ENCODE measurements at places on chromosomes 6 and 20.

DNA sequence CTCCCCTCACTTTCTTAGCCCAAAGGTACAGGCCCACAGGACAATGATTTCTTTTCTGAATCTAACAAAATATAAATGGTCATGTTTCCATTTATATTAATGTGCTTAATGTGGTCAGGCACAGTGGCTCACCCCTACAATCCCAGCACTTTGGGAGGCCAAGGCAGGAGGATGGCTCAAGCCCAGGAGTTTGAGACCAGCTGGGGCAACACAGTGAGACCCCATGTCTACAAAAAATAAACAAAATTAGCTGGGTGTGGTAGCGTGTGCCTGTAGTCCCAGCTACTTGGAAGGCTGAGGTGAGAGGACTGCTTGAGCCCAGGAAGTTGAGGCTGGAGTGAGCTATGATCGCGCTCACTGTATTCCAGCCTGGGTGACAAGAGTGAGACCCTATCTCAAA, 77.2 kb upstream of the TULP1 start:
- DNase-seq: no peak

GRCh38 chr20:18717062-18717461, 96.5 kb upstream of the SCP2D1 start:
- DNase-seq: no peak

GRCh38 chr20:58536289-58536688, 21.1 kb upstream of the APCDD1L start:
- no peak for DNase-seq

GRCh38 chr20:32271620-32272019, 5.8 kb upstream of the KIF3B start:
- DNase-seq: no peak

DNA sequence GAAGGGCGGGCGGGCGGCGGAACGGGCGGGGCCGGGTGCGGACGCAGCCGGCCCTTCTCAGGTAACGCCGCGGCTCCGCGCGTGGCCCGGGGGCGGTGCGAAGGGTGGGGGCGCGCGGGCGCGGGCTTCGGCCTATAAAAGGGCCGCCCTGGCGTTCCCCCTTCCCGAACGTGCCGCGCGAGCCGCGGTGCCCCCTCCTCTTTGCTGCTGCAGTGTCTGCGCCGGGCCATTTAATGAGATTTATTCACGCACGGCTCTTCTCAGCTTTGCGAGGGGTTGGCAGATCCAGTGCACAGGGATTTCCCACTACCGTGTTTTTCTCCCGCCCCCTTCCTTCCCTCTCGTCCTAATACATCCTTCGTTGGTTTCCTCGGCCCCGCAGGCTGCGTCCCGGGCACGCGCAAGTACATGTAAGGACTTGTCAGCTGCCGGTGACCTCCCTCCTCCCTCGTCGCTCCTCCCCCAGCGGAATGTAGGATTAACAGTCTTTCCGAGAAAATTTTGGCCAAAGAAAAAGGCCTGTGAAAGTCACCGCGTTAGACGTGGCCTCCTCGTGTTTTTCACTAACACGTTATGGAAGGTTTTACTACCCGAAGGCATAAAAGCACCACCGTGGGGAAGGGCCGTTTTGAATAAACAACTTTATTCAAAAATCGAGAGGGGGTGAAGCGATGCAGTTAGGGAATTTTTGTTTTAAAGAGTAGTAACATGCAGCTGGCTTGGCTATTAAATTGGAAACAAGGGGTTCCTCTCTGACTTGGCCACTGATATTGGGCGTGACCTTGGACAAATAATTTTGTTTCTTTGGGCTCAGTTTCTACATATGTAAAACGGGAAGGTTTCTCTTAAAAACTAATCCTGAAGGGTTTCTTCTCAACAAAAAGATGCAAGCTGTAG, 966 bp upstream of the REV3L start:
- DNase-seq: peak; percentile 91

DNA sequence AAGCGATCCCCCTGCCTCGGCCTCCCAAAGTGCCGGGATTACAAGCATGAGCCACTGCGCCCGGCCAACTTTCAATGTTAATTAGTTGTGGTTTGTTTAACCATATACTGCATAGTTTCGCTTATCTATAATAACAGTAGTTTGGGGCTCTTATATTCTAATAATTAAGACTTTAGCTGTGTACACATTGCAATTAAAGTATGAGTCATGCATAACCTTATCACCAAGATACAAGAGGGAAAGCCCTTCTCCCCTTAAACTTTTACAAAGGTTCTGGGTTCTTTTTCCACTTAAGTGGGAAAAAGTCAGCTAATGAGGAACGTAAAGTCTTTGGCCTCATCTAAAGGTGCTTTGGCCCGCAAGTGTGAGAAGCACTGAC, 3.2 kb upstream of the MCCD1 start:
- DNase-seq: no peak

DNA sequence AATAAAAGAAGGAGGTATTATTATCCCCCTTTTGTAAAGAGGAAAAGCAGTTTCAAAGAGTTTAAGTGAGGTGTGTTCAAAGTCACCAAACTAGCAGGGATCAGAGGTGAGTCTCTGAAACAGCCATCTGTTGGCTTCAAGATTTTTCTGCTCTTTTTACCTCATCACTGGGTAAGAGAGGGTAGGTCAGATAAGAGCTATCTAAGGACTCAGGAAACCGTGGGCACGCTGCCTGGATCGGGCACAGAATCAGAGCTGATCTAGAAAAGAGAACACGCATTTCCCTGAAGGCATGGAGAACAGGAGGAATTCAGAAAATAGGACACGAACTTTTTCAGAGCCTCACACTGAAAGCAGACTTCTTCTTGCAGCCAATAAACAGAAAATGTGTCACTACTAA, 65.8 kb upstream of the LY86 start:
- no peak for DNase-seq

DNA sequence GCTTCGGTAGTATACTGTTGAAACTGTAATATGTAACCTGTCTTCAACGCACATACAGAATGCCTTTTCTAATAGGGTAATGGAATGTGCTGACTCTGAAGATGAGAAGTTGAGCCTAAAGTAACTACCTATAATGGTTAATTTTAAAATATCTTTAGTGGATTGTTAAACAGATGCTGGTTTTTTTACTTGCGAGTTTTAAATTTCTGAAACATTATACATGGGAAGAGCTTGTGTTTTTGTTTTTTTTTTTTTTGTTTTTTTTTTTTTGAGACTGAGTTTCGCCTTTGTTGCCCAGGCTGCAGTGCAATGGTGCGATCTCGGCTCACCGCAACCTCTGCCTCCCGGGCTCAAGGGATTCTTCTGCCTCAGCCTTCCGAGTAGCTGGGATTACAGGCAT, 166.9 kb downstream of the JARID2 start:
- no peak for DNase-seq

DNA sequence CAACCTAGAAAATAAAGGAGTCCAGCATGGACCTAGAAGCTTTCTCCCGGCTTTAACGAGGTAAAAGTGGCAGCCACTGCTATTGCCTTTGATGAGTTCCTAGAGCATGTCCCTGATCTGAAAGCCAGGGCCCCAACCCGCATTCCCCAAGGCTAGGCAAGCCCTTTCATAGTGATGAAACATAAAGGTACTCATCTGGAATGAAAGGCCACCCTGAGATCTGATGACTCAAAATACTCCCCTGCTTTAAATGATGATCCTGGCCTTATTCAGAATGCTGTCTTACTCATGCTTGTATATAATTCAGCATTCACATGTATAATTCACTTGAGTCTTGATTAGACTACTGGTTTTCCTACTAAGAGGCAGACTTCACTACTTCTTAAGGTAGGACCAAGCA, 21.3 kb downstream of the TTPAL start:
- DNase-seq: no peak

DNA sequence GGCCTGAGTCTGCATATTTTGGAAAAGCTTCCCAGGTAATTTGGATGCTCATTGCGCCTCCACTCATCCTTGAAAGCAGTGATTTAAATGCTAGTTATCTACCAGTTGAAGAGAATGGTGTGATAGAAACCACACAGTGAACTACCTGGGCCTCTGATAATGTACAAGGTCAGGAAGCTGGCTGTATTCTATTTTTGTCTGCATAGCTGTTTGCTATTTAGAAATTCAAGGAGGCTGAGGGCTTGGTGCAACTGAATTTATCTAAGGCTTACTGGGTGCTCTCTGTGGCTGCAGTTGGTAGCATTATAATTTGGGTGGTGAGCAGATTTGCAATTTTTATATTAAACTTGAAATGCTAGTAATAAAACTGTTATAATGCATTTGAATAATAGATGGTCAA, 245.6 kb downstream of the KIF16B start:
- no peak for DNase-seq

DNA sequence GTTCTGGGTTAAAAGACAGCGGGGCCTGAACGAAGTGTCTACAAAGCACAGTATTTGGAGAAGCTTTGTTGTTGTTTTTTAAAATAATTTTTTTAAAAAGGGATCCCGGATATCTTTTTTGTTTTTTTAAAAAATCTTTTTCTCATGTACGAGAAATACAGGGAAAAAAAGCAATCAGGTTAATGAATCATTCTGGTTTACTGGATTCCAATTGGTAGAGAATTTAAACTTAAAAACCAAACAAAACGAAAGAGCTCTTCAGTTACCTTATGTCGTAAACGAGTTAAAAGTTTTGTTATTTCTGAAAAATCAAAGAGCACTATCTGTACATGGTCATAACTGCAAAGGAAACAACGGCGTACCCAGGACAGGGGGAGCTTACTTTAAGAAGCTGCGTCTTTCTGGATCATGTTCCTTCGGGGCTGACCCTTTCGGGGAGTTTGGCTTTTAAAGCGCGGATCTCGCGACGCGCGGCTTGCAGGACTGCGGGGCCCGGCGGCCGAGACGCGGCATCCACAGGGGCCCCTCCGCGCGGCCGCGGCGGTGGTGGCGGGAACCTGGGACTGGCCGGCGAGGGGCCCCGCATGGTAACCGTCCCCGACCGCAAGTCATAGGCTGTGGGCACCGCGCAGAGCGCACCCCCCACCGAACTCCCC, 927 bp downstream of the IL20RA start:
- no peak for DNase-seq

- DNase-seq: no peak
These were observed 663.6 kb downstream of the PHF3 start for GRCh38 chr6:64299176-64299575.

GRCh38 chr6:122035173-122035572, 364.3 kb upstream of the HSF2 start:
- no peak for DNase-seq

- no peak for DNase-seq
These were observed 266.4 kb upstream of the PRDM1 start for GRCh38 chr6:105819745-105820144.

DNA sequence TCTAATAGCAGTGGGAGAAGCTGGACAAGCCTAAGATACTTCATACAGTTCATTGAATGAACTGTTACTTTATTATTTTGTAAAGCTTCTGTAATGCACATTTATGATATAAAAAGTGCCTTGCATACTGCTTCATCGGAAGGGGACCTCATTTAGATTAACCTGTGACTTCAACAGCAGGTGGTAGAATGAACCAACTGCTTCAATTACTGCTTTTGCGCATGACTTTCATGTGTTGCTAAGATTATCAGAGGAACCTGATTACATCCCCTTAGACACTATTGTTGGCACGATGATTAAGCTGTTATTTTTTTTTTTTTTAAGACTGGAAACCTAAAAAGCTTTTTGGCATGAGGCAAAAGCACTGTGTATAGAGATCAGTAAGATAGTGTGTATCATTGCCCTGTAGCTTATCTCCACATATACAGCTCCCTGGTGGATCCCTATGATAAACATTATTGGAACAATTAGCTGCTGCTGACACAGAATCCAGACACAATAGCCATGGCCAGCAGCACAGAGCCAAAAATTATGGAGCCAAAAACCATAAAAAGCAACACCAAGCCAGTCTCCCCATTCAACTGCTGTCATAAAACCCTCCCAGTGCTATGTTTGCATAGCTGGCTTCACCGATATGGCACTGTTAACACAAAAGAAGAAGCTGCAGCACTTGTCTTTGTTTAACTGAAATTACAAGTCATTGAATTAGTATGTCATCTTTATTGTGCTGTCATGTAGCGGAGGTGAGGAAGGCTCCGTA, 731.6 kb upstream of the MMS22L start:
- peak; percentile 92 for DNase-seq

GRCh38 chr6:148521586-148521985, 178.9 kb downstream of the SASH1 start:
- no peak for DNase-seq

DNA sequence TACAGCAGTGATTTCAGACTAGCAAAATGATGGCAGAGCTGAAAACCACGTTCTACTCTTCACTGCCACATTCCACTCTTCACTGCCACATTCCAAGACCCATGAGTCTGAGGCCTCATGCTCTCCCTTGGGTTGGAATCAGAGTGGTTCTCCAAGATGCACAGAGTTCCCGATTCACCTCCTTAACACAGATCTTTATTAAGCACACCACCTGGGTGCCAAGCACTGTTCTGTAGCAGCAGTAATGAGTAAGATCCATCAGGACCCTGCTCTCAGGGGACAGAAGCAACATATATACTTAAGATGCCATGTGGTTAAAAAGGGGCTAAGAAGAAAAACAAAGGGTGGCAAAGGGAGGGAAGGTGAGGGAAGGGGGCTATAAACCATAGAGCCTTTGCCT, 26.9 kb downstream of the TSHZ2 start:
- DNase-seq: no peak

DNA sequence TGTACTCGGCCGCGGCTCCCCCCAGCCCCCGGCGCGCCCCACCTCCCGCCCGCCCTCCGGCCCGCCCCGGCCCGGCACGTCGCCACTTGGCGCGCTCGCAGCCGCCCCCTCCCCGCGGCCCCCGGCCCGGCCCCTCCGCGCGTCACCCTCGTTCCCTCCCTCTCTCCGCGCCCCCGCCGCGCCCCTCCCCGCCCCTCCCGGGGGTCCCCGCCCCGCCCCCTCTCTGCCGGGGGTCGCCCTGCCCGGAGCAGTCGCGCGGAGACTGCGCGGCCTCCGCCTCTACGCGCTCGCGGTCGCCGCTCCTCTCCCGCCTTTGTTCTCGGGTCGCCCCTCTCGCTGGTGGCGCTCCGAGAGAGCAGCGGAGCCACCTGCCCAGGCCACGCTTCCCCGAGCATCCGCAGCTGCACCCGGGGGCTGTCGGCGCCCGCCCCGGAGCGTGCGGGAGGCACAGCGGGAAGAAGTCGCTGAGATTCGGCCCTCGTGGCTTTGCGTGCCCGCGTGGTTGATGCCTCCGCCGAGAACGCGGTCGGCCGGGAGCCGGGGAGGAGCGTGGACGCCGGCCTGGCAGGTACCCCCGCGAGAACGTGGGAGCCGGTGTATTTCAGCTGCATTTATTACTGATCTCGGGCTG, at the start of gene PHF10:
Gene PHF10, minus strand, starts transcription at position 7 of the 631 bp plus-strand sequence. CDS start 569 bp downstream, outside the sequence.
- peak; percentile 48 for DNase-seq

DNA sequence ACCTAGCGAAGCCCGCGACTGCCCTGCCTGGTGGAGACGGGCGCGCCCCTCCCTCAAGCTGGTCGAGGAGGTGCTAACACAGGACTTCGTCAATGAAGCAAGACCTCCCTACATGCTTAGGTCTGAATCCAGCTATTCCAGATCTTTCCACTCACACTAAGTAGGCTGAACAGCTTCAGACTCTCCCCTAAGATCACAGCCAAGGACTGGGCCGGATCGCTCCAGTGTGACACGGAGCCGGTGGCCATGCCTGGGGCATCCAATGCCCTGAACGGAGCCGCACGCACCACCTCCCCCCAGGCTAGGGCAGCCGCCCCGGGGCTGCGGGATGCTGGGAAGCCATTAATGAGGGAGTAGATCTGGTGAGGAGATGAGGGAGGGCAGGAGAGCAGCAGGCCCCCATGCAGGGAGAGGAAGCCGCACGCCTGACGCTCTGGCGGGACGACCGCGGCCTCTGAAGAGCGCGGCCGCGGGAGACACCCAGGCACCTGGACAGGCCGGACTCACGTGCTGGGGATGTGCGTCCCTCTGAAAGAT, 200.0 kb downstream of the WDR27 start:
- no peak for DNase-seq

All from SHP77 (cell line).